ENCODE measurements at places on chromosomes 6 and 20.

DNA sequence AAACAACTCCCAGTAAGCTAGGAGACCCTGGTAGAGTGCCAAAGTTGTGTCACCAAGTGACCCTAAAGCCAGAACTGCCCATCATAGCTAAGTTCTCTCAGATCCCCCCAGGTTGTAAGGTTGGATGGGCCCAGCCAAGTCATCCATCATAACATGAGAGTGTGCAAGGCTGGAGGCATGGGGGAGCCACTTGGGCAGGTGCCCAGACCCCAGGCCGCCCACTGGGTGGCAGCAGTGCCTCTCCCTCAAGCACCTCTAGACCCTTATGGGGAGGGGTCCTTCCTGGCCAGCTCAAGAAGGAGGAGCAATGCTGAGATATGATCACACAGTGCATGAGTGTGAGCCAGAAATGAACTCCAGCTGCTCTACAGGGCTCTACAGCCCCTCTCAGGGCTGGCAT is 154.5 kb downstream of the MYLK4 start:
- DNase-seq: no peak

DNA sequence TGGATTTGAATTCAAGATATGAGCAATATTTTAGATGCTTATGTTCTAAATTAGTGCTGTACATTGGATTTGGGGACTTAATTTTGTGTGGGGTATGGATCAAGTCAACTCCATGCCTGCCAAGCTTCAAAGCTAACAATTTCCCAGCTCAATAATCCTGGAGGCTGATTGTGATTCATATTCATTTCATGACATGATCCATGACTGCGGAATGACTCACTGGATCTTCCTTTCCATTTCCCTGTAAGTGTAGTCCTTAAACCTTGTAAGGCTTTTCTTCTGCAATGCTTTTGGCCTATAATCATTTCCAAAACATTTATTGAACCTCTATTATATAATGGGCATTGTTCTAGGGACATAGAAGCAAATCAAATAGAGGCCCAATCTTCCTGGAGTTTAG is 44.7 kb upstream of the CCN2 start:
- DNase-seq: no peak

DNA sequence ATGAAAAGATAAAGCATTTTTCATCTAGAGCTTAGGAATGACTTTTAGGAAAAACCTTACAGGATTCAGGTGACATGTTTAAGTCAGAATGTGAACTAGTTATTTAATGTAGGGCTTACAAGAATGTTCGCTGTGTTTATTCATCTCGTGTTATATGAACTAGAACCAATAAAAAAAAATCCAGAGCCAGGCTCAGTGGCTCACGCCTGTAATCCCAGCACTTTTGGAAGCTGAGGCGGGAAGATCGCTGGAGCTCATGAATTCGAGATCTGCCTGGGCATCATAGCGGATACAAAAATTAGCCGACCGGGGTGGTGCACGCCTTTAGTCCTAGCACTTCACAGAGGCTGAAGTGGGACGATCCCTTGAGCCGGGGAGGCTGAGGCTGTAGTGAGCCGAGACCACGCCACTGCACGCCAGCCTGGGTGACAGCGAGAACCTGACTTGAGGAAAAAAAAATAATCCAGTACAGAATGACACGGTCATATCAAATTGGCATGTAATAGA is 46.3 kb downstream of the OR2B2 start:
- no peak for DNase-seq

DNA sequence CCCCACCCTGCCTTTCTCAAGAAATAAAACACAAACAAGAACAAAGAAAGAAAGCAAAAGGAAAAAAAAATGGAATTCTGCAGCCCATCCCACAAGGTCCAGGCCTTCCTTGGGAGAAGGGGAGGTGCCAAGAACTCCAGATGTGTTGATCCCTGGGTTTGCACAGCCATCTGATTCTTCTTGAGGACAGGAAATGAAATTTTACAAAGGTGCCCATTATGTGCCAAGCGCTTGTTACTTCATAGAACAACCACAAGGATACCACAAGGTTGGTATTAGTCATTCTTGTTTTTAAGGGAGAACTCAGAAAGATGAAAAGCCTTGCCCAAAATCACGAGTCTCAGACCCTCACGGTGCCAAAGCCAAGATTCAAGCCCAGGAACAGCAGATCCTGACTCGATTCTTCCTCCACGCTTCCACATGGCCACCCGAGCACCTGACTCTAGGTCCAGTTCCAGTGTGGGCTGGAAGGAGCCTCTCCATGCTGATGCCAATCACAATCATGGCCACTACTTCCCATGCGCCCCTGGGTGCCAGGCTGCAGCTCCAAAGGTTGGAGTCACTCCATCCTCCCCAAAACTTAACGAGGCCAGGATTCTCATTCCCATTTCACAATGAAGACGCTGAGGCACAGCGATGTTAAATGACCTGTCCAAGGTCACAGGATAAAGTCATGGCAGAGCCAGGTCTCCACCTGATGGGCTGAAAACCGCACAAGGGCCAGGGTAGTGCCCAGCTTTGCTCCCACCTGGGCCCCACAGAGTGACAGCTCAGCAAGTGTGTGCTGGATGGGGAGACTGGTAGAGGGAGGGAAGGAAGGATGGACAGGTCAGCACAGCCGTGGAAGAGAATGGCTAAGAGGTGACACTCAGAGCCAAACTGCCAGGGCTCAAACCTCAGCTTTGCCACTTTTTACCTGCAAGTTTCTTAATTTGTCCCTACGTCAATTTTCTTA is 66.7 kb upstream of the TOP1 start:
- DNase-seq: no peak

DNA sequence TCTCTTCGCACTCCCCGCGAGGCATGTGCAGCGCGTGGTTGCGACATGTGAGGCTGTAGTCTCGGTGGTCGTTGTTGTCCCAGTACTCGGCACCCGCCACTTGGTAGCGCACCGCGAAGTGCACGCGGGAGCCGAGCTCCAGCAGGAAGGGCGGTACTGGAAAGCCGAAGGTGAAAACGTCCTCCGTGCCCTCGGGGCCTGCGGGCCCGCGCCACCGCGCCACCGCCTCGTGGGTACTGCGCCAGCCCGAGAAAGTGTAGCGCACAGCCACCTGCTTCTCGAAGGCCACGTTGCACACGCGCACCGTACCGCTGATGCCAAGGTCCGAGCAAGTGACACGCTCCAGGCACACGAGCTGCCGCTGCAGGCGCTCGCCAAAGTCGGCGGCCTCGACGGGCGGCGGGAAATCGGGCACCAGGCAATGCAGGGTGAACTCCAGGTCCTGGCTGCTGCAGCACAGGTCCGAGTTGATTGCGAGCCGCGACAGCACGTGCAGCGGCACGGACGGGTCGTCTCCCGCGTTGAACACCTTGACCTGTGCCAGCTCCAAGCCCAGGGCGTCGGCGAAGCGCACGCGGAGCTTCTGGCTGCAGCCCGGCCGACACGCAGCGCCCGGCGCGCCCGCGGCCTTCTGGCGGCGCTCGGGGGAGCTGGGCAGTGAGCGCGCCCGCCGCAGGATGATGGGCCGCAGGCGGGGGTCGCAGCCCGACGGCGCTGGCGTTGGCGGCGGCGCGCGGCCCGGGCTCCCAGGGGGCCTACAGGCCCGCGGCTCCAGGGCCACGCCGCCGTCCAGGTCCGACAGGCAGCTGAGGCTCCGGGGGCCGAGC is 840 bp downstream of the PPP1R3D start:
- no peak for DNase-seq

DNA sequence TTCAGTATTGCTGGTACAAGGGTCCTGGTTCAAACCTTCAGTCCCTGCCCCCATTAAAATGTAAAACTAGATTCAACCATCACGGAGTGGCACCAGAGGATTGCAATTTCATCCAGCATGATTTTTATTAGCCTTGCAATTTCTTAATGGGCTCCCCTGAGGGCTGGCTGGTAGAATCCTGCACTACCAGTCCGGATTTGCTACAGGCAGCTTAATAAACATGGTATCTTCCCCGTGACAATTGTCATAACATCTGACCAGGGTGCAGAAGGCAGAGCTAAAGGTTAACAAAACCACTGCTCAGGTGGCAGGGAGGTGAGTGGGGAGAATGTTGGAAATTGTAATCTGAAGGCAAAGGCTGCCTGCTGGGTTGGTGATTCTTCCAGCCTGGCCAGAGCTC is 94.5 kb downstream of the PKHD1 start:
- no peak for DNase-seq

DNA sequence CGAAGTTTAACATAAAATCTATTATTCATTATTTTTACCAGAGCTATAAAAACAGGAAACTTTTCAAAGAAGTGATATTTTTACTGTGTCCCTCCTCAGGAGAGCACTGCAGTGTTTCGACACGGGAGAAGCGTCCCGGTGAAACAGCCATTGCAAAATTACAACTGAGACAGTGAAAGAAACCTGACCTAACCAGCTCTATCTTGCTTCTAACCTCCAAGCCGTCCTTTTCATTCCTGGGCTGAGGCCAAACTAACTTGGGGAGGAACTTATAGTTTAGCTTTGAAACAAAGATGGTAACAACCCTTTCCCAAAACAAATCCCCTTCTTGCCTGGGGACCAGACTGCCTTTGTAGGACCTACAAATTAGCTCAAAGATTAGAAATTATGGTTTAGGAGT is 79.2 kb downstream of the WDR27 start:
- no peak for DNase-seq

- no peak for DNase-seq
Measured at GRCh38 chr6:30465595-30466306, 23.6 kb upstream of the HLA-E start.

DNA sequence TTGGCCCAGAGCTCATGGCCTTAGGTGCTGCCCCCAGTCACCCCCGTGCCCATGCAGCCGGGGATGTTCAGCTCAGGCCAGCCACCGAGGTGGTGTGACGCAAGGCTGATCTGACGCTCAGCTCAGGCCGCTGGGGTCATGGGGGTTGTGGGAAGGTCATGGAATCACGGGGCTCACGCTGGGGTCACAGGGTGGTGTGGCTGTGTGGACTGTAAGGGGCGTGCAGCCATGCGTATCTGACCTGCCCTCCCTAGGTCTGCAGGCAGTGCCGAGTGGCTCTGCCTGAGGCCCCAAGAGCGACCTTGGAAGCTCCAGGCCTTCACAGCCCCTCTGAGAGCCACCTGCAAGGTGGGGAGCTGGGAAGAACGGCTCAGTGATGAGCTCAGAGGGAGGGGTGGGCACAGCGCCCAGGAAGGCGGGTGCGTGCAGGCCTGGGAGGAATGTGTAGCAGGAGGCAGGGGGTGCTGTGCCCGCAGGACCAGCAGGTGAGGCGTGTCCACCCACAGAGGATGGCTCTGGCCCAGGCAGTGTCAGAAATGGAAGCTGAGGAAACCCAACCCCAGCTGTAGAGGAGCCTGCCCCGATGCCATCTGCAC is 27.8 kb downstream of the CHRNA4 start:
- DNase-seq: no peak

- no peak for DNase-seq
Measured at GRCh38 chr6:129264480-129265045, 381.6 kb downstream of the LAMA2 start.

- no peak for DNase-seq
Measured at GRCh38 chr20:38002422-38002821, 30.8 kb downstream of the TTI1 start.

DNA sequence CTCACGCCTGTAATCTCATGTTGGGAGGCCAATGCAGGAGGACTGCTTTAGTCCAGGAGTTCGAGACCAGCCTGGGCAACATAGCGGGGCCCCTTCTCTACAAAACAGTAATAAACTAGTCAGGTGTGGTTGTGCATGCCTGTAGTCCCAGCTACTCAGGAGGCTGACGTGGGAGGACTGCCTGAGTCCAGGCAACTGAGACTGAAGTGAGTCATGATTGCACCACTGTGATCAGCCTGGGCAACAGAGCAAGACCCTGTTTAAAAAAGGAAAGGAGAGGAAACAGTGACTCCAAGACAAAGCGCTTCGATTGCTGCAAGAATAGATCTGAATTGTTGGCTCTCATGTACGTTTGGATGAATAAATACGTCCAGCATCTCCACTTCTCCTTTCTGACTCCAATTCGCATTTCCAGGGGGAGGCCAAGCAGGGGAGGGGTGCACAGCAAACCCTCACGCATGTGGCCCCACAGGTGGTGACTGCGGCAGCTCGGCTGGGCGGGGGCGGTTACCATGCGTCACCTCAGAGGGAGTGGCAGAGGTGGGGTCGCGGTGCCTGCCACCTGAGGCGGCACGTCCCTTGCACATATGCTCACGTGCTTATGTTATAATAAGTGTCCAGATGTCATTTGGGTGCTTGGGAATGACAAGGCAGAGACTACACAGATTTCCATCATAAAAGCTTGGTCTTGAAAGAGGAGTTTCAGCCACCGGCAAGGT is 95.1 kb upstream of the MPC1 start:
- no peak for DNase-seq

- DNase-seq: no peak
Measured at GRCh38 chr6:144955859-144956258, 670.7 kb downstream of the UTRN start.

GRCh38 chr6:156556811-156557210 is 220.4 kb upstream of the ARID1B start:
- no peak for DNase-seq

- no peak for DNase-seq
Measured at GRCh38 chr20:3691306-3691705, 9.5 kb upstream of the ADAM33 start.

- no peak for DNase-seq
Measured at GRCh38 chr20:17014756-17015366, 212.0 kb upstream of the PCSK2 start.
